Left kidney (tissue), 8 donors: ENCODE measurements at places on chromosomes 6 and 20.

- DNase-seq, result no peak
Measured at GRCh38 chr6:87308970-87309369, 13.4 kb upstream of the SMIM8 start.

- no peak for DNase-seq
Measured at GRCh38 chr20:23507346-23507745, 16.4 kb downstream of the CST8 start.

DNA sequence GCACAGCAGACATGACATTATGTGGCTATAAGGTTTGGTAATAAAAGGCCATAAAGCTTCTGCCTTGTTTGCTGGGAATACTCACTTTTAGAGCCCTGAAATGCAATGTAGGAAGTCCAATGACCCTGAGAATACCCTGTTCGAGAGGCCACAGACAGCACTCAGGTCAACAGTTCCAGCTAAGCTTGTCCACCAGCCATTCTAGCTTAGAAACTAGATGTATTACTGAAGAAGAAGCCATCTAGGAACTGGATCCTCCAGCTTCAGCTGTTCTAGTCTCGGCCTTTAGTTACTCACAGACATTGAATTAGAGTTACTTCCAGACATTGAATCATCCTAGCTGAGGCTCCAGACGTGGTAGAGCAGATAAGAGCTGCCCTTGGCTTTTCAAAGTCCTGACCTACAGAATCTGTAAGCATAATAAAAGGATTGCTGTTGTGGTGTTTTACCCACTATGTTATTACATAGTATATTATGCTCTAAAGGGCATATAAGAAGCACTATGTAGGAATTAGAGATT is 84.9 kb downstream of the MMS22L start:
- DNase-seq, result no peak

DNA sequence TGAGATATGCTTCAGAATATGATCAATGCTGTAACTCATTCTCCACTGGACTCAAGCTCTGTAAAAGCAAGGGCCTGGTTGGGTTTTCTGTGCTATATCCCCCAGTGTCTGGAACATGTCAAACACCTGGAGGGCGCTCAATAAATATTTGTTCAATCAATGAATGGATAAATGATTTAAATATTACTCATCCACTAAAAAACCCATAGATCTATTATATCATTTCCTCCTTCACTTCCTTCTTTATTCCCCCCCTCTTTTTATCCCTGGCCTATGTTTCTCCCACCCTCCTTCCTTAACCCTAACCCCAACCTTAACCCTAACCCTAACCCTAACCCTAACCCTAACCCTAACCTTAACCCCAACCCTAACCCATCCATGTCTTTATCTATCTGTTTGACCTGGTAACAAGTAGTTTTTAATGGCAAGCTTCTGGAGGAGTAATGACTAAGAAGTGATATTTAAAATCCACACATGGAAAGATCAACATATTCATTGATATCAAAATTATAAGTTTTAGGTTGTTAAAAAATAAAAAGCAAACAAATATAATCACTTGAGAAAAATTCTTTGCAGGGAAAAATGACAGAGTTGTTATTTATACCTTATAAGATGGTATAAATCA is 103.8 kb upstream of the GLP1R start:
- DNase-seq, result no peak

DNA sequence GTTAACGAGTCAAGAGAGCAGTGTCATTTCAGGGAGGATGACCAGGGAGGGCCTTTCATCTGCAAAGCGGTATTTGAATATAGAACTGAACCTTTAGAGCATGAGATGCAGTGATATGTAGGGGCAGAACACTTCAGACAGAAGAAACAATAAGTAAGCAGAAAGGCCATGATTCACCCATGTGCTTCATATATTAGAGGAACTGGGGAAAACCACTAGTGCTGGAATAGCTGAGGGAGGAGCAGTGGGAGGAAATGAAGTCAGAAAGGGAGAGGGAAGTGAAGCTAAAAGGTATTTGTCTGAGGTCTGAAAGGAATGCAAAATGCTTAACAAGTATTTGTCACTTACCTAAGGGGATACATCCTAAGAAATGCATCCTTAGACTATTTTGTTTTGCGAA is 391.2 kb downstream of the ADGRB3 start:
- DNase-seq, result no peak

DNA sequence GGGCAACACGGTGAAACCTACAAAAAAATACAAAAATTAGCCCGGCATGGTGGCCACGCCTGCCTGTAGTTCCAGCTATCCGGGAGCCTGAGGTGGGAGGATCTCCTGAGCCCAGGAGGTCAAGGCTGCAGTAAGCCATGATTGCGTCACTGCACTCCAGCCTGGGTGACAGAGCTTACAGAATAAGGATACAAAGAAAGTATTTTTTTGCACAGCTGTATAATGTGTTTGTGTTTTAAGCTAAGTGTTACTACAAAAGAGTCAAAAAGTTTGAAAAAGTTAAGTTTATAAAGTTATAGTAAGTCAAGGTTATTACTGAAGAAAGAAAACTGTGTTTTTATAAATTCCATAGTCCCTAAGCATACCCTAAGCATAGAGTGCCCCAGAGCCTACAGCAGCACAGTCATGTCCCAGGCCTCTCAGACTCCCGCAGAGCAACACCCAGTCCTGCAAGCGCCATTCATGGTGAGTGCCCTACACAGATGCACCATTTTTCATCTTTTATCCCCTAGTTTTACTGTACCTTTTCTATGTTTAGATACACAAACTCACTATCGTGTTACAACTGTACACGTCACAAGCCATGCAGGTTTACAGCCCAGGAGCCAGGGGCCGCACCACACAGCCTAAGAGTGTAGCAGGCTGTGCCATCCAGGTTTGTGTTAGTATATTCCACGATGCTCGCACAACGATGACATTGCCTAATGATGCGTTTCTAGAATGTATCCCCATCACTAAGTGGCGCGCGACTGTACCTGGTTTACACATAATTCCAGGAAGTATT is 22.4 kb downstream of the TAF4 start:
- no peak for DNase-seq

DNA sequence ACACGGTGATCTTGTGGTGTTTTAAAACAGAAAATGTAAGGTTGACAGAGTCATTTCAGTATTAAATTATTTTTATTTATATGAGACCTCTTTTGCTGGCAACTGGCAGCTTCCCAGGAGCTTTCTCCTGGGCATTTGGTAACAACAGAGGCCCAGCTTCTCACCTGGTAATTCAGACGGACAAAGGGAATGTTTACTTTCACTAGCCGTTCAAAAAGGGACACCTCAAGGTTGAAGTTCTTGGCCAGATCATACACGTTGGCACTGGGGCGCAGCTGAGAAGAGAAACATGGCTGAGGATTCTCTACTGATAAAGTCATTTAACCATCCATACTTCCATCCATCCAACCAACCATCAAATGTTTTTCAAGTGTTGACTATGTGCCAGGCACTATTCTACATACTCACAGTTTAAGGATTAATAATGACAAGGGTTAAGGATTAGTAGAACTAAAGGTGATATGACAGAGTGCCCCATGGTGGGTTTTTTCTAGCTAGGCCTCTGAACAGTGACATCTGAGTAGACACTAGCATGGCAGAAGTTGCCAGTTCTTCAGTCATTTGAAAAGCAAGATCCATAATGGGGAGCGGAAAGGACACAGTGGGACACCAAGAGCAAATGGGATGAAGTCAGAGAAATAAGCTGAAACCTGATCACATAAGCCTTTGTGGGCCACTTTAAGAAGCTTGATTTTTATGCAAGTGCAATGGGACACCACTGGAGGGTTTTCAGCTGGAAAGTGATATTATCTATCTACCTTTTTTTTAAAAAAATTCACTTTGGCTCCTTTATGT is 25.1 kb downstream of the ZNFX1 start:
- DNase-seq, result no peak

DNA sequence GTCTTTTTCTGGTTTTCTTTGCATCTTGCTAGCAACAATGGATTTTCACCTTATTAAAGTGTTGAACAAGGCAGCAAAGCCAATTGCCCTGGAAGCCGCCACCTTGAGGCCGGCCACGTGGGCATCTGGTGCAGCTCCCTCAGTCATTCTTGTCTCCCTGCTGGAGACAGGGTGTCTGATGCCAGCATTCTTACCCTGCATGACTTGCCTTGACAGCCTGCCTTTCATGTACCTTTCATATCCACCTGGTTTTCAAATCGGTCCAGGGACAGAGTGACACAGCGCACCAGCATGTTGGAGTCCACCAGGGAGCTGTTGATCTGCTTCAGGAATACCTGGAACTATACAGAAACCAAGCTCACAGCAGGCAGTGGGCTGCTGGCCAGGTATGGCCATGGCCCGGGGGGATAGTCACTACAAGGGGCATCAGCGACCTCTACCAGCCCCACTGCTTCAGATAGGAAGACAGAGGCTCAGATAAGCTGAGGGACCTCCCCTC is 49.8 kb downstream of the MYH7B start:
- DNase-seq, result no peak

DNA sequence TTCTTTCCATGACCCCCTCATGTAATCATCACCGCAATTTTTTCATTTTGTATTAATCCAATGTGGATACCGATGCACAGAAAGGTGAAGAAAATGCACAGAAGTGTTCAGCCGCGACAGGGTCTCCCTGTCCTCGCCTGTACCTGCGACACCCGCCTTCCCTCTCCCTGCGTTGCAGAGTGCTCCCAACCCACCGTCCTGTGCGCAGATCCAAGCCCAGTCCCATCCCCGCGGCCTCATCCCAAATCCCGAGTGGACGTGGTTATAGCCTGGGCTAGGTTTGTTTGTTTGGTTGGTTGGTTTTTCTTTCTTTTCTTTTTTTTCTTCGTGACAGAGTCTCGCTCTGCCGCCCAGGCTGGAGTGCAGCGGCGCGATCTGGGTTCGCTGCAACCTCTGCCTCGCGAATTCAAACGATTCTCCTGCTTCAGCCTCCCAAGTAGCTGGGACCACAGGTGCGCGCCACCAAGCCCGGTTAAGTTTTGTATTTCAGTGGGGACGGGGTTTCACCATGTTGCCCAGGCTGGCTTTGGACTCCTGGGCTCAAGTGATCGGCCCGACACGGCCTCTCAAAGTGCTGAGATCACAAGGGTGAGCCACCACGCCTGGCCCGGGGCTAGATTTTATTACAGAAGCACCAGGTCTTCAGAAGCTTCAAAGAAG is 536 bp upstream of the RAET1G start:
- no peak for DNase-seq

DNA sequence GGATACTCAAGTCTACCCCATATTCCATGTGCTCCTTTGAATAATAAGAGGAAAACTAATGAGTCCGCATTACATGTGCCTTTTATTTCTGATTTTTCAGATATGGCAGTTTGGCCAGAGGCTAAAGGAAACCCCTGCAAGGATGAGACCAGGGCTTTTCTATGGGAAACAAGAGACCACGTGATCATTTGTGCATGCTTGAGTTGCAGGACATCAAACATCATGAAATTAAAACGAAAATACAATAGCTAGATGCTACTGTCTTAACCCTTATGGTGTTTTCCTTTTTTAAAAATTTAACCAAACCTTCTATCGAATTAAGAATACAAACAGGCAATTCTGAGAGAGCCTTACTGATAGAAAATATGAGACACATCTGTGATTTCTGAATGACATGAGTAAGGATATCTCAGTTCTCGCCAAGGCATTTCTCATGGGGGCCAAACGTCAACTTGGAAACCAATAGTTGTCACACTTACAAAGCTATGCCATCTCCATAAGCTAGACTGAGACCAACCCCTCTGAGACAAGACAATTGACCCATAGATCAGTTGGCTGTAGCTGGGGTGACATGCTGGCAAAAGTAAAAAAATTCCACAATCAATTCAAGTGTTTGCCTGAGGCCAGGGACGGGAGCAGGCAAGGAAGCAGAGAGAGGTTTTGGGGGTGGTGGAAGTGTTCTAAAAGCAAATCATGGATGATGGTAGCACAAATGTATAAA is 52.8 kb downstream of the RIPOR2 start:
- DNase-seq, result no peak

- DNase-seq, result no peak
Measured at GRCh38 chr6:6319952-6320811, at the start of gene F13A1. Gene F13A1, minus strand, starts transcription at chr6:6320662. Its CDS starts 1,998 bp downstream, at chr6:6318664.

DNA sequence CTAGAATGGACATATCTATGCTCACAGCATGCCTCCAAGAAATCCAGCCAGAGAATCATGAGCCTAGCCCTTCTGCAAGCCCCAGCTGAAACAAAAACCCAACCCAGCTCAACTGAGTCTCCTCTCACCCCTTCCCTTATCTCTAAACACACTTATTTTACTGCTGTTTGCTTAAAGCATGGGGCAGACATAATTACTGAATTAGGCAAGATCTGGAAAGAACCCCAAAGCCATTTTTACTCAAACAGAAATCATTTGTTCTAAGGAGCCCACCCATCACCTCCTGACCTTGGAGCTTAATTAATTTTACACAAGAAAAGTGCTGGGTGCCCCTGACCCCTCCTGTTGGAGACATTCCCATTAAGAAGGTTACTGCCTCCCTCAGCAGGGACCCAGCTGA is 291.6 kb downstream of the MAFB start:
- no peak for DNase-seq

DNA sequence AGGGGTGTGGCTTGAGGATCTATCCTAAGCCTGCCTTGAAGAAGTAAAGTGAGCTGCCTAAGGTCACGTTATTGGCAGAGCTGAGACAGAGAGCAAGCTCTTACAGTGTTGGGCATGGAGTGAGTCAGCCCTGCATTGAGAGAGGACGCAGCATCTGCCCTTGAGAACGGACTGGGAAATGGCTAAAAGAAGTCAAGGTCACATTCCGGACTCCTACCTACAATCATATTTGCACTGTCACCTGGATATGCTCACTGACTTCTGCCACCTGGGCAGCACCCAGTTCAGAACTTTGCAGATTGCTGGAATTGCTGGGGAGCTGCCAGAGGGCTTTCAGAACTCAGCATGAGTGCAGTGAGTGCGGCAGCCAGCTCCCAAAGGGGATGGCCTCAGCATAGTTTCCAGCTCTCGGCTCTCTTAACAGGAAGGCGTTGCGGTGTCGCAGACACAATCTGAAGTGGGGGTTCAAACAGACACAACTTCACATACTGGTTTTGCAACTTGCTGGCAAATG is 199.3 kb upstream of the SGK1 start:
- no peak for DNase-seq

DNA sequence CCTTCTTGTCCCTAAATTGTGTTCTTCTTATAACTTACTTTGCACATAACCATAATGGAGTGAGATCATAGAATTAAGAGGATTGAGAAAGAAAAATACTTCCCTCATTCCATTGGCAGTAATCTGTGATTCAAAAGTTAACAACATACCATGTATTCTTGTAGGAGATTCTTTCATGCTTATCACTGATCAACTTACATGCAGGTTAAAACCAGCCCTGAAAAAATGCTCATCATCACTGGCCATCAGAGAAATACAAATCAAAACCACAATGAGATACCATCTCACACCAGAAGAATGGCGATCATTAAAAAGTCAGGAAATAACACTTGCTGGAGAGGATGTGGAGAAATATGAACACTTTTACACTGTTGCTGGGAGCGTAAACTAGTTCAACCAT is 36.5 kb upstream of the GFRAL start:
- DNase-seq, result no peak

DNA sequence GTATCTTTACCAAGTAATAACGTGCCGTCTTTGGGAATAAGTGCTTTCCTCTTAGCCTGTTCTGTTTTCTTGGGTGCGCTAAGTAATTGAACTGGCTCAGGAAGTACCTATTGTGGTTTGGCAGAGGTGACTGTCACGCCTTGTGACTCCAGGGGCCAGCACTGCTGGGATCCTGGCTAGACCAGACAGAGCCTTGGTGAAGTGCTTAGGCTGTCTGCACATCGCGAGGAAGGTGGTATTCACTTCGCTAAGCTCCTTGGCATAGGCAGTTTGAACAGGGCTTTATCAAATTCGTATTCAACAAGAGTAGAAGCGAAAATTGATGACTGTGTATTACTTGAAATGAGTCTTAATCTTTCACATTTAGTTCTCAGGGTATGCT is 17.6 kb downstream of the PRDM1 start:
- DNase-seq, result no peak
